ENCODE measurements at places on chromosomes 16 and 17.

DNA sequence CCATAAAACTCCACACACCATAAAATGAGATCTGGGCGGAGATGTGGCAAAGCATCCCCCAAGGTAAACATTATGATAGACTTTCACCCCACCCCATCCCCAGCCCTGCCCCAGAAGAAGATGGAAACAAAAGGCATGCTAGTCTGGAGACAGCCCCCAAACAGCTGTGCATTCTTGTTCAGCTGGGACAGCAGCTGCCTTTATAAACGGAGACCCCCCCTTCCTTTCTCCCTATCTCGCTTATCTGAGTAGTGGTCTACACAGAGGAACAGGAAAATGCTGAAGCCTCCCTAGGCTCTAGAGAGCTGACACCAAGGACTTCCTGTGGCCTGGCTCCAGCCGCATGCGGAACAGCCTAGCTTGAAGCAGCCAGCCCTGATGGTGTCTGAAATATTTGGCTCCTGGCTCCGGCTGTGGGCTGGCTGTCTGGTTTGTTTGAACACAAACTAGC is 190.3 kb upstream of the ANKFN1 start:
- no peak for DNase-seq

- no peak for DNase-seq
These were observed 55.1 kb upstream of the CNTNAP4 start for GRCh38 chr16:76222087-76222486.

DNA sequence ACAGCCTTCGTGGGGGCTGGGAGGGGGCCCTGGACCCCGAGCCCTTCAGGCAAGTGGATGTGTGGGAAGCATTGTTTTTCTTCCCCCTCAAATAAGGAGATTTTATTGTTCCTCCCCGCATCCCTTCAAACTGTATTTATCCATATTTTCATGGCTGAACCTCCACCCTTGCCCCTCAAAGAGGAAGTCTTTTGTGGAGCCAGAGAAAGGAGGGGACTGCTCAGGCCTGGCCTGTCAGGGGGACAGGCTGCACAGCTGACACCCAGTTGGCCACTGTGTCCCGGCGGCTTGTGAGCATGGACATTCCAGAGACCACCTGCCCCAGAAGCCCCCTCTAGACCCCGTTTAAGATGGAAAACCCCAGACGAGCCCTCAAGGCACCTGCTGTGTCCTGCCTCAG is 15.9 kb downstream of the HEXIM2 start:
- DNase-seq = no peak

GRCh38 chr17:76404976-76405563 is 20.7 kb downstream of the SPHK1 start:
- no peak for DNase-seq

DNA sequence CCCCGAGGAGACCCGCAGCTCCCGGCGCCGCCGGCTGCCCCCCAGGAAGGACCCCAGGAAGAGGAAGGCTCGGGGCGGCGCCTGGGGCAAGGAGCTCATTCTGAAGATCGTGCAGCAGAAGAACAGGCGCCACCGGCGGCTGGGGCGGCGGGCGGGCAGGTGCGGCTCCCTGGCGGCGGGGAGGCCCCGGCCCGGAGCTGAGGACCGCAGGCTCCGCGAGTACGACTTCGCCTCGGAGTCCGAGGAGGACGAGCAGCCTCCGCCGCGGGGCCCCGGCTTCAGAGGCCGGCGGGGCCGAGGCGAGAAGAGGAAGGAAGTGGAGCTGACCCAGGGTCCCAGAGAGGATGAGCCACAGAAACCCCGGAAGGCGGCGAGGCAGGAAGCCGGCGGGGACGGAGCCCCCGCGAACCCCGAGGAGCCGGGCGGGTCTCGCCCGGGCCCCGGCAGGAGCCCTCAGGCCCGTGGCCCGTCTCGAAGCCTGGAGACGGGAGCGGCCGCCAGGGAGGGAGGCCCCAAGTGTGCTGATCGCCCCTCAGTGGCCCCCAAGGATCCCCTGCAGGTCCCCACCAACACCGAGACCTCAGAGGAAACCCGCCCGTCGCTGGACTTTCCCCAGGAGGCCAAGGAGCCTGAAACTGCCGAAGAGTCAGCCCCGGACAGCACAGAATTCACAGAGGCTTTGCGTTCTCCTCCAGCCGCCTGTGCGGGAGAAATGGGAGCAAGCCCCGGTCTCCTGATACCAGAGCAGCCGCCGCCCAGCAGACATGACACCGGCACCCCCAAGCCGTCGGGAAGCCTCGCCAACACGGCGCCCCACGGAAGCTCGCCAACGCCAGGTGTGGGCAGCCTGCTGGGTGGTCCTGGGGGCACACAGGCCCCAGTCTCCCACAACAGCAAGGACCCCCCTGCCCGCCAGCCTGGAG is 22.3 kb upstream of the ZFPM1 start:
- DNase-seq = no peak

- peak; percentile 72 for DNase-seq
These were observed 22.4 kb downstream of the C17orf75 start for GRCh38 chr17:32319548-32319905.

DNA sequence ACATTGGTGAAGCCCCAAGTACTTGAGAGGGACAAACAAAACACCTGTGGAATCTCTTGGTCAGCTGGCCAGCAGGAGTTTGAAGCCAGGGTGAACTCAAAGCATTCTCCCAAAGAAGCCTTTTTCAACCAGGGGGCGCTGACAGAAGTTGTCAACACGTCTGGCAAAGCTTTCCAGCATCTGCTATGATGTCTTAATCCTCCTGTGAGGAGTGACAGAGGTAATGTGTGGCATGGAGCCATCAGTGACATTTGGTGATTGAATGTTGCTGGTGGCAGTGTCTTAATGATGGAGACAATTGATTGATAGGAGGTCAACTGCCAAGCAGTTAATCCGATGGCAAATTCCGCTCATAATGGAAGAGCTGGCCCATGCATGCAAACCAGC is 257.6 kb upstream of the HSBP1 start:
- DNase-seq = no peak

DNA sequence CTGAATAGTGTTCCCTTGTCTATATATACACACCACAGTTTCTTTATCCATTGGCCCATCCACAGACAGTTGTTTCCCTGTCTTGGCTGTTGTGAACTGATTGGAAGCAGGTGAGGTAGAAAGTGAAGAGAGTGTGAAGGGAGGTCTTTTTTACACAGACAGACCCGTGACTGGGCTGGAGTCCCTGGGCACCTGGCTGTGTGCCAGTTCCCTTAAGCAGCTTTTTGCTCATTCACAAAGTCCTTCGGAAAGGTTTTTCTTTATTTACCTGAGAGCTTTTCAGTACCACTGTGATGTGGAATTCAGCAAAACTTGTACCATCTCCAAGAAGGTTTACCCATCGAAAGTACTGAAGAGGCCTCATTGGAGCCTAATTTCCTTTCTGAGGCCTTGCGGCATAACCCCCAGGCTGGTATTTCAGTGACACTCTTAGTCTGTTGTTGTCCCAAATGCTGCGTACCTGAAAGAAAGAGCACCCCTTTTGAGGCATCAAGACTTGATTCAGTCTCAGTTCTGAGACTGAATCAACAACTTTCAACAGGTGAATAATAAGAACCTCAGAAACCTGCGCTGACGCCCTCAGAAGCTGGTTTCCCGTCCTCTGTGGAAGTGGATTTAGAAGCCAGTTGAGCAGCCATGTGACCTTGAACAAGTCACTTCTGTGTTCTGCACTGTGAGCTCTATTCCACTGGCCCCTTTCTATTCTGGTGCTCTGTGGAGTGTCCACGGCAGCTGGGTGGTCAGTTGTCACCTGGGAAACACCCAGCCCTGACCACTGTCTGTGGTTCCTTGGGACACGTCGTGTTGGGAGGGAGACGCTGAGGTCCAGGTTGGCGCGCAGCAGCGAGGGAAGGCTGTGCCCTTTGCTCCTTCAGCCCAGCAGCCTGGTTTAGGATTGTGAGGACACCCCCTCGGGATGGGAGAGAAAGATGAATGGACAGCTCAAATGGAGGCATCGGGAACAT is 53.9 kb upstream of the CRISPLD2 start:
- DNase-seq = no peak

- DNase-seq = no peak
These were observed 19.5 kb downstream of the SEC14L1 start for GRCh38 chr17:77160091-77160874.

- no peak for DNase-seq
These were observed 318 bp upstream of the RBL2 start for GRCh38 chr16:53433930-53434376.

DNA sequence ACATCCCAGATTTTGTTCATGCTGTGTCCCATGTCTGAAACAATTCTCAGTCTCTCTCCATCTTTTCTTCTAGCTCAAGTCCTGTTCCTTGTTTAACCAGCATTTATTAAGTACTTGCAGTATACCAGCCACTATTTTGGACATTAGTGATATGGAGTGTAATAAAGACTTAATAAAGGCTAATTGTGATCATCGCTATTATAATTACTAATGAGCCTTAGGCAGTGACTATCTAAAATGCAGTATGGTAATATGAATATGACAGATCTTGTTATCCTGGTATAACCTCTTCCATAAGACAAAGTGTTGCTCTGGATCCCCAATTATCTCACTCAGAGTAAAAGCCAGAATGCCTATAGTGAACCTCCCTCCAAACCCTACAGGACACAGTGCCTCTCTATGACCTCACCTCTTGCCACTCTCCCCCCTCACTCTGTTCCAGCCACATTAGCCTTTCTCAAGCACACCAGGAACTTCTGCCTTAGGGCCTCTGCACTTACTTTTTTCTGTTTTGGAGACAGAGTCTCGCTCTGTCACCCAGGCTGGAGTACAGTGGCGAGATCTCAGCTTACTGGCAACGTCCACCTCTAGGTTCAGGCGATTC is 1.8 kb upstream of the FLOT2 start:
- no peak for DNase-seq

DNA sequence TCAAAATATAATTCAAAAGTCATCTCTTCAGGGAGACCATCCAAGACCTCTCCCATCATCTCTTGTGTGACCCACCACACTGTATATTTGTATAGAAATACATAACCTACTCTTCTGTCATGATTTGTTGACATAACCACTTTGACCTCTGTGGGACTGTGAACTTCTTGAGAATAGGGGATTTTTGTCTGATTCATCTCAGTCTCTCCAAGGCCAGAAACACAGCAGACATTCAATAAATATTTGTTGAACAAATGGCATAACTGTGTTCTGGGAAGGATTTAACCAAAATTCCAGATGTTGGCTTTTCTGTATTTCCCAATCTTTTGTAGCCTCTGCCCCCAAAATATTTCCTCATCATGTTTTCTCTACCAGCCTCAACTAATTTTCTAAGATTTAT is 169.7 kb downstream of the CDH11 start:
- DNase-seq = no peak

DNA sequence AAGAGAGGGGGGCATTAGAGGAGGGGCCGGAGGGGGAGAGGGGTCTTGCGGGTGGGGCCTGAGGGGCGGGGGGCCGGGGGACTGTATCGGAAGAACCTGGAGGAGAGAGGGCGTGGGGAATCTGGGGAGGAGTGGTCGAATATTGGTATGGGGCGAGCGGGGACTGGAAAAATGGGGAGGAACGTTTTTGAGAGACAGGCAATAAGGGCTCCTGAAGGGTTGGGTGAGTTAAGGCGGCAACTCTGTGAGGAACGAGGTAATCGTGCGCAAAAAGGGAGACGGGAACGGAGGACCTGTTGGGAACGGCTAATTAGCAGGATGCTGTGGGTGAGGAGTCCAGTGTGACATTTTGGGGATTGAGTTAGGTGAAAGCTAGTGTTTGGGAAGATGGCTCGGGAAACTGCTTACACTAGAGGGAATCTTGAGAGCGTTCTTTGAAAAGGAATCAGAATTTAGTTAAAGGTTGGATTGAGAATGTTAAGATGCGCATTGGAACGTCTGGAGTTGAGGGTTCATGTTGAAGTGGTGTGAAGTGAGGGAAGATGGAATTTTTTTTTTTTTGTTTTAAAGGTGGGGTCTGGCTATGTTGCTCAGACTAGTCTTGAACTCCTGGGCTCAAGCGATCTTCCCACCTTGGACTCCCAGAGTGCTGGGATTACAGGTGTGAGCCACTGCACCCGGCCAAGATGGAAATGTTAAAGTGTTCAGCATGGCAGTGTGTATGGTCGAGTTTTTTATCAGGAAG is 662 bp downstream of the WIPF2 start:
- DNase-seq = no peak

GRCh38 chr17:50360486-50361115 is 12.4 kb downstream of the MRPL27 start:
- DNase-seq = no peak

GRCh38 chr16:1635070-1635469 is 22.9 kb downstream of the CRAMP1 start:
- DNase-seq = no peak
